ENCODE measurements at places on chromosomes 13 and 19. TPM values are rescaled to one million over a fixed set of nuclear protein-coding genes. Genes with fewer than 3 reads are reported as not detected.

- no peak for DNase-seq
Measured at GRCh38 chr13:33100886-33101285, 84.7 kb downstream of the KL start.

GRCh38 chr13:20939662-20940061 is 37.1 kb upstream of the XPO4 start:
- DNase-seq: no peak

GRCh38 chr13:82565201-82565600 is 1317.1 kb downstream of the SLITRK1 start:
- DNase-seq: no peak

- DNase-seq: no peak
Measured at GRCh38 chr19:29836409-29836825, 24.6 kb downstream of the CCNE1 start.

GRCh38 chr13:111648885-111649284 is 328.4 kb downstream of the TEX29 start:
- DNase-seq: no peak

- no peak for DNase-seq
Measured at GRCh38 chr13:45162821-45163220, 38.0 kb downstream of the KCTD4 start.

DNA sequence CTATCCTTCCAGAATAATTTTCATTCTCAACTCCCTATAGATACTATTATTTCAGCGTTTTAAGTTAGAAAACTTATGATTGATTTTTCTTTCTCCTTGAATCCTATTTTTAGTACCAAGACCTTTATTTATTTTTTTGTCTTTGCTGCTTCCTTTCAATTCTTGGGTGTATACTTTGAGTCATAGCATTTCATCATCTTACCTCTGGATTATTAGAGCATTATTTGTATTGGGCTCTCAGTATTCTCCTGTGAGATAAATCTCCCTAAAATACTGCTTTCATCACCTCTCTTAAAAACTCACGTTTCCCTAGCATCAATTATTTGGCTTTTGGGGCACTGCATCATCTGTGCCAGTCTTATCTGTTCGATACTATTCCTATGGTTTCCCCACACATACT is 222.8 kb downstream of the POSTN start:
- DNase-seq: no peak

- DNase-seq: no peak
Measured at GRCh38 chr13:84821261-84821660, 939.0 kb upstream of the SLITRK1 start.

The RNF225 gene
- 0.81 TPM for total RNA-seq

The ZNF506 gene
- 19.4 TPM for total RNA-seq

The ZNF154 gene
- 15.1 TPM for total RNA-seq

The SIGLEC9 gene
- 0.27 TPM for total RNA-seq

The LMTK3 gene
- total RNA-seq: 0.54 TPM

The ZNF562 gene
- 18.9 TPM for total RNA-seq

The AP2S1 gene
- total RNA-seq: 75.9 TPM

Measured in hematopoietic multipotent progenitor cell (in vitro differentiated cells).